Fibroblast of gingiva (primary cell): ENCODE measurements at places on chromosomes 12 and 14.

GRCh38 chr12:15613981-15614380, 175.2 kb downstream of the EPS8 start:
- peak; percentile 74 for DNase-seq

- DNase-seq = peak; percentile 66
Measured at GRCh38 chr12:76002598-76003354, 28.8 kb downstream of the PHLDA1 start.

GRCh38 chr12:124036657-124037109, 63.7 kb downstream of the ZNF664 start:
- peak; percentile 17 for DNase-seq

DNA sequence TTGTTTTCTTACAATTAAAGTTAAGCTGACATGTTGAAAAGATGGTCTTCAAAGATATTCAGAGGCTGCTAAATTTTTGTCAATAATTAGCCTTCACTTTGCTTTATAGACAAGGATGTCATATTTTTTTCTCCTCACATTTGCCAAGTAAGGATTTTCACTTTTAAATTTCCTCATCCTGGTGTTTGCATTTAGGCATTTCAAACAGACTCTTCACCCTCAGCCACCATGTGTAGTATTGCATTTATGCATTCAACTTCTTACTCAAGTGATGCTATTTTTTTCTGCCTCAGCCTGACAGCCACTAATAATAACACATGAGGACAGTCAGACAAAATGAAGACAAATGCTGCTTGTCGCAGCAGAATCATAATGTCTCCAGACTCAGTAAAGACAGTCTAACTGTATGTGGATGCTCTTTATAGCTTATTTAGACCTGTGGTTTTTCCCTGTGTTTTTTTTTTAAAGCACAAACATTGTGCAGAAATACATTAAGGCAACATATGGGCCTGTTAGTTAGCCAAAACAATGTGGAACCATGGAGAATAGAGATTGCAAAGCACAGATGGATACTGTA, 481.5 kb downstream of the NPAS3 start:
- no peak for DNase-seq

- DNase-seq = no peak
Measured at GRCh38 chr12:118748478-118749380, 232.6 kb upstream of the SRRM4 start.
